NCI-H1417 treated with DMSO at 0.1 percent for 48 hours (cell line): ENCODE measurements at places on chromosomes 16 and 17.

DNA sequence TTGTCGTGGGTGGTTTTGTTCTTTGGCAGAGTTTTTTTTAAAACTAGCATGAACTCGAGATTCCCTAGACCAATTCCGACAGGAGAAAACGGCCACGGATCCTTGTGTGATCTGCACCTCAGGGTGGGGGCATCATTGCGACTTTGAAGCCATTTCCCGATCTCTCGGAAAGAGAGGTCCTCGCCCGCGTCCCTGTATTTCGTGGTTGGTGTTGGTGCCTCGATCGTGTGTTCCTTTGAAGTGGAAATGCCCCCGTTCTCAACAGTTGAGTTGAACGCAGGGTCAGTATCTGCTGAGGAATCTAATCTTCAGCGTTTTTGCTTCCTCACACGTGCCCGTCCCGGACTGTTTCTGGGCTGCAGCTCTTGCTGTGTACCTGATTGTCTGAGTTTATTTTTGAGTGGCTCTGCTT, 1.1 kb downstream of the CRAMP1 start:
- DNase-seq = no peak

DNA sequence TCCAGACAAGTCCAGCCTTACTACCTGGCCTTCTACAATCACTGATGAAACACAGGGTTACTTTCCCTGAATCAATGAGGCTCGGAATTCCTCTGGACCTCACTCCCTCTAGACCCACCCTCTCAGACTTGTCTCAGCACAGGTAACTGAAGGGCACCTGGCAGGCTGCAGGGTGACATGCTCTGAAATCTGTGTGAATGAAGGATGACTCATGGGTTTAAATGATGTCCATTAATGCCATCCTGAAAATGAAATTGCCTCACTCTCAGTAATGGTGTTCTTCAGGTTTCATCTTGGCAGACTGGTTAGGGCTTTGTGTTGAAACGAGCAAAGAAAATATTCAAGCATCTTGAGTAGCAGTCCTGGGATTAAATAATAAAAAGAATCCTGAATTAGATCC, 134.4 kb downstream of the MAF start:
- DNase-seq = no peak

GRCh38 chr16:85529489-85530369, 83.4 kb upstream of the GSE1 start:
- no peak for DNase-seq

DNA sequence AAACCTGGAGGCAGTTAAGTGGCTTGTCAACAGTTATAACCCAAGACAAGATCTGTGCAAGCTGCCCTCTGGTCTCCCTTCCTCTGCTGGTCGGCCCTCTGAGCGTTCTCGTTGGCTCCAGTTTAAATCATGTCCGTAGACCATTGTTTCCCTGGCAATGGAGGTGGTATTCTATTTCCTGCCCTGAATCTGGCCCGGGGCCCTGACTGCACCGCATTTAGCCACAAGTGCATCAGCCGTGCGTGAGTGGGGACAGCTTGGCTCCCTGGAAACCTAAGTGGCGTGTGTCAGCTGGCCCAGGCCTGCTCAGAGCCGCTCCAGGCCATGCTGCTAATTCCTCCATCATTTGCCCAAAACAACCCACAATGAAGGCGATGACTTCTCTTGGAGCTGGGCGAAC, 15.0 kb upstream of the MYLK3 start:
- DNase-seq = no peak

GRCh38 chr16:60331168-60331567, 1597.1 kb upstream of the GOT2 start:
- DNase-seq = no peak
